ENCODE measurements at places on chromosomes 5 and 9. TPM values are rescaled to one million over a fixed set of nuclear protein-coding genes. Genes with fewer than 3 reads are reported as not detected.

GRCh38 chr9:1051584-1052275 lies 1.6 kb downstream of the DMRT2 start:
- DNase-seq, result peak; percentile 65

DNA sequence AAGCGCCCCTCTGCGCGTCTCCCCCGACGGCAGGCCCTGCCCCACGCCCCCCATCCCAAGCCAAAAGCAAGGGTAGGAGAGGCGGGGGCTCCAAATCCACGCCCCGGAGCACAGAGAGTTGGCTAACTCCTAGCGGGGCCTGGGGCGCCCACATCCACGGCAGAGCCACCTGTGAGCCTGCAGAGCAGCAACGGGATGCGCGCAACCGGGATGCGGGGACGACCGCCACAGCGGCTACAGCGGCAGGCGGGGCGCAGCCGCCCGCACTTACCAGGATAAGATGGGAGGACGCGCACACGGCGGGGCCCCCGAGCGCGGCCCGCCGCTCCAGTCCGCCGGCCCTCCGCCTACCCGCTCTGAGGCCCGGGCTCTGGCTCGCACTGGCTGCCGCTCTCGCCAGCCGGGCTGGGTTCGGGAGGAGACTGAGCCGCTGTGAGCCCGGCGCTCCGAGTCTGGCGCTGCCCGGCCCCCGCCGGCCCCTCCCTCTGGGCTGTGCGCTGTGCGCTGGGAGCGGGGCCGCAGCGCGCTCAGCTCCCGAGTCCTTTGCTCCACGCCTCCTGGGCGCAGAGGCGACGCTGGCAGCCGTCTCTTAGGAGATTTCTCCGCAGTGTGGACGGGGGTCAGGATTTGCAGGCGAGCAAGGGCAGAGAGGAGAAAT lies at the start of gene SLC24A2:
TSS of gene SLC24A2 (minus strand) at position 424 of the 658 bp plus-strand sequence.
- peak; percentile 5 for DNase-seq

DNA sequence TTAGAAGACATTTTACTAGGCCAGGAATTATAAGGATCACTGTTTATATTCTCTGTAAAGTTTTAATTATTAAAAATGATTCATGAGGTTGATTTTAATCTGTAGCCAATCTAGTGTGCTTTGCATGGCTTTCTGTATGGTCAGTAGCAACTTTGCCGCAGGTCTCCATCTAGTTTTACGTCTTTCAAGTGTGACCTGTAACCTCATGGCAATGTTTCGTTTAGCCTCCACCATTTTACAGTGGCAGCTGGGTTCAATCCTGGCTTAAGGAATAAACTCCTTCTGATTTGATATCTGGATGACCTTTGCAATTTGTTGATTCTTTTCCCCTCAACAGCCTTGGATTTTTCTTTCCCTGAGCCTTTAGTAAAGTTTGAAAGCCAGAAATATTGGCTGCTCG lies 434.5 kb upstream of the CDH9 start:
- no peak for DNase-seq

STPG3 gene
- total RNA-seq, result not detected

SUSD1 gene
- total RNA-seq, result 2.5 TPM

DMAC1 gene
- 34.5 TPM for total RNA-seq

Data from activated CD4-positive, alpha-beta T cell treated with anti-CD3 and anti-CD28 coated beads for 36 hours (primary cell).